SJCRH30 (cell line): ENCODE measurements at places on chromosomes 1 and 21.

GRCh38 chr1:12608311-12608957, 9.6 kb downstream of the DHRS3 start:
- DNase-seq: no peak

- peak; percentile 48 for DNase-seq
Measured at GRCh38 chr1:172359491-172359999, 60.9 kb upstream of the C1orf105 start.

- no peak for DNase-seq
Measured at GRCh38 chr1:147924813-147925212, 3.4 kb upstream of the GPR89B start.

GRCh38 chr1:206892351-206892984, 4.8 kb upstream of the IL24 start:
- no peak for DNase-seq

GRCh38 chr1:28132171-28133167, 44.0 kb downstream of the PTAFR start:
- no peak for DNase-seq

DNA sequence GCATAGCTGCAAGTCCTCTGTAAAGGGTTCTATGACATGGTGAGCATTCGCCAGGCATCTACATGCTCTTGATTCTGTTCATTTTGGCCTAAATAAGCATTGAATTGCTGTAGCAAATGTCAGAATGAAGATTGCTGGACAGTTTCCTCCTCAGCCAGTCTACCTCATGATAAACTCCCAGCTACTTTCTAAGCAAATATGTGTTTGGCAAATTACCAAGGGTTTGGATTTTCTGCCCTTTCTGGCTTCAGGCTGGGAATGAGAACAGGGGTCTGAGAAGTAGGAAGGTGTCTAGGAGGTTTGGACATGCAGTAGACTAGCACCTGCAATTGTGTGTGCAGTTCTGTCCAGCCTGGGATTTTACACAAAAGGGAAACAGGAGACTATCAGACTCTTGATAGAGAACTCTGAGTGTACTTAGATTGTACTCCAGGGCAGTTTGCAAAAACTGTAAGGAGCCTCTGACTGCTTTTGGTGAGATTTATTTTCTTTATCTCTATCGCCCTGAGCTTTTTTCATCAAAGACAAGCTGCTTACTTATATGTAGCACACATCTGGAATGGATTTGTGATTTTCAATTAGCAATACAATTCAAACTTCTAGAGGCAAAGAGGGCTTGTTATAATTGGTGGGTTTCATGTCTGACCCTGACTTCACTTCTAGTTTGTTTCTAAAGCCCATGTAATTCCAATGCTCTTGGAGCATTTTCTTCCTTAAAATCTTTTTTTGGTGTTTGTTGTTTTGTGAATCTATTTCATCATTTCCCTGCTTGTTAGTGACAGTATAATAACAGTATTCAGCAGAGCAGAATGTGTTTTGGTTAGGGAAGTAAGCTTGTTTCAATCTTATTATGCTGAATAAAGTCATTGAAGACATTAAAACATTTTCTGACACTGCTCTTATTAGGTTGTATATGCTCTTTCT, 150.8 kb downstream of the VPS13D start:
- no peak for DNase-seq

- peak; percentile 82 for DNase-seq
Measured at GRCh38 chr1:116489231-116489697, 81.6 kb downstream of the CD58 start.

DNA sequence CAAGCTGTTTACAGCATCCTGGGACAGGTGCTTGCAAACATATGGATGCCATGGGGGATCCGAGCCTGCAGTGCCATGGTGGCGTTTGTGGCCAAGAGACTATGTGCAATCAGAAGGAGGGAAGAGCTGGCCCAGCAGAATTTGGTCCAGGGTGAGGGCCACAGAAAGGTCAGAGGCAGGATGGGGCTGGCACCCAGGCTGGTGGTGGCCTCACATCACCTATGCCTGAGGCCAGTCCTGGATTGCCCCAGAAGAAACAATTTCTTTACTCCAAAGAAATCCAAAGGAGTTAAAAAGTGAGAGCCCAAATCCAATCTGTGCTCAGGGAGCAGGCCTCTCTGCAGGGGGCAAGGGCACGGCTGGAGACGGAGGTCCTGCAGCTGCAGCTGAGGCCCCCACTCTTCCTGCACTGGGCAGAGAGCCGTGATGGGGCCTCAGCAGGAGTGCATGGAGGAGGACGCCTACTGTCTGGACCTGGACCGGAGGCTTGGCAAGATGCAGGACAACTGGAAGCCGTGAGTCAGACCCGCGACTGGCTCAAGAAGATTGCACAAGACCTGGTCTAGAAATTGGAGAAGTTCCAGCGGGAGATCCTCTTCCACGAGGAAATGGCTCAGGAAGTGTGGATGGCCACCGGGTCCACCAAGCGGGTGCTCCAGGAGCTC, 163.5 kb downstream of the RYR2 start:
- DNase-seq: no peak

- DNase-seq: peak; percentile 74
Measured at GRCh38 chr1:150066838-150067183, 765 bp upstream of the VPS45 start.

- no peak for DNase-seq
Measured at GRCh38 chr1:39638965-39639304, 508 bp downstream of the HEYL start.

DNA sequence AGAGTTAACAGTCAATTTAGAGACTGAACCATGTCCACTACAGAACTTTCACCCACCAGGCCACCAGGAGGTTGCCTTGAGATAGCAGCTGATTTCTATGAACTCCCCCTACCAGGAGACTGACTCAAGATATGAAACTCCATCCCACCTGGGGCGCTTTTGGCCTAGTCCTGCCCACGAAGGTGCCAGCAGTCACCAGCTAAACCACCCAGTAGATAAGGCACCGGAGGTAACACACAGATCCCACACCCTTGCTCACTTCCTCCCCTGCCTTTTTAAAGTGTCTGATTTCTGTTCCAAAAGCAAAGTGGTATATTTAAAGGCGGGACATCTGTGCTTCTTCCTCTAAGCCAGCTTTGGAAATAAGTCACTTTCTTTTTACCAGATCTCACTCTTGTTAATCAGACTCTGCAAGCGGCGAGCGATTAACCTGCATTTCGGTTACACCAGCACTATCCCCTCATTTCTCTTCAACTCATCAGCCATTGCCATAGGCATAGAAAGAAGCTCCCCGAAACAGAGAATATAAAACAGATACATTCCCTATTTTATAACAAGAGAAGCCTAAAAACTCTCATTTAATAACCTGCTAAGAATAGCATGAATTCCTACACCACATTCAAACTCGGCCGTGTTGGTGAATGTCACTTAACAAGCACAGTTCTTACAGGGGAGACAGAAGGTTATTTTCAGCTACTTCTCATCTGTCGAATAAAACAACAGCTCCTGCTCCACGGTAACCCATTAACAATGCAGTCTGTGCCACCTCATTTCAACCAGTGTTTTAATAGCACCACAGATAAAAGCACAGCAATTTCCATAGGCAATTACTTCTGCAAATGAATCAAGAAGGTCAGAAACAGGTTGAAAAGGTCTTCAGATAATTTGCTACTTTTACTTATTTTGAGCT, 318.1 kb downstream of the KCNH1 start:
- no peak for DNase-seq

DNA sequence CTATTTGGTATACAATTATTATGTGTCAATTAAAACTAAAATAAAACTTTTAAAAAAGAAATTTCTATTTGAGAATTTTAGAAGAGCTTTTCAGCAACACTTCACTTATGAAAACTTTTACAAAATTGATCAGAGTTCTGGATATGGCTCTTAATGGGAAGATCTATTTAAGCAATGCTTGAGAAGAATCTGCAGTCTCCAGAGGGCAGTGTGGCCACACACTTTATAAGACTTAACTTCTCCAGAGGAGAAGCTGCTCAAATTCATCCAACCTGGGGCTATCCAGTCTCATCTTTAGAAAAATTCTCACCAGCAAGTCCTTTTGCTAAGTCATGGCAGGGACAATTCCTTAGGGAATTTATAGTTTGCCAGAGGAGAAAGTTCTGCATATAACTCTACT, 25.2 kb upstream of the AGO1 start:
- DNase-seq: peak; percentile 18

- DNase-seq: no peak
Measured at GRCh38 chr1:241918879-241919278, 38.7 kb upstream of the BECN2 start.

- no peak for DNase-seq
Measured at GRCh38 chr1:77273891-77274290, 7.9 kb upstream of the AK5 start.

DNA sequence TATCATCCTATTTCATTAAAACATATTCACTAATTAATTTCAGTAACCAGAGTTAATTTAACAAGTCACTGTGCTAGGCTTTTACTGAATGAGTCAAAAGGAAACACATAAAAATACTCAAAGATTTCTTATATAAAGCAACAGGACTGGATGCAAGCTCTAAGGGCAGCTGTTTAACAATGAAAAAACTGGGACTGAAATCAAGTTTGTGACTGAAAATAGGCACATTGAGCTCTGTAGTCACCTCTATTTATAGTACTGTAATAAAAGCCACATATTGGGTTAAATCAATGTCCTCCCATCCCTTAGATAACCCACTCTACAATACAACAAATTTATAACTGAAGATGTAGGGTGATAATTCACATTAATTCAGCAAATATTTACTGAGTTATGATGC, 52.4 kb downstream of the SMYD3 start:
- no peak for DNase-seq

- no peak for DNase-seq
Measured at GRCh38 chr21:39568361-39568760, 44.4 kb upstream of the B3GALT5 start.

GRCh38 chr1:11134251-11134897, 34.7 kb upstream of the EXOSC10 start:
- DNase-seq: no peak

GRCh38 chr1:66532798-66533783, 862 bp upstream of the SGIP1 start:
- DNase-seq: peak; percentile 9

GRCh38 chr1:8006037-8006963, 19.8 kb downstream of the ERRFI1 start:
- no peak for DNase-seq

DNA sequence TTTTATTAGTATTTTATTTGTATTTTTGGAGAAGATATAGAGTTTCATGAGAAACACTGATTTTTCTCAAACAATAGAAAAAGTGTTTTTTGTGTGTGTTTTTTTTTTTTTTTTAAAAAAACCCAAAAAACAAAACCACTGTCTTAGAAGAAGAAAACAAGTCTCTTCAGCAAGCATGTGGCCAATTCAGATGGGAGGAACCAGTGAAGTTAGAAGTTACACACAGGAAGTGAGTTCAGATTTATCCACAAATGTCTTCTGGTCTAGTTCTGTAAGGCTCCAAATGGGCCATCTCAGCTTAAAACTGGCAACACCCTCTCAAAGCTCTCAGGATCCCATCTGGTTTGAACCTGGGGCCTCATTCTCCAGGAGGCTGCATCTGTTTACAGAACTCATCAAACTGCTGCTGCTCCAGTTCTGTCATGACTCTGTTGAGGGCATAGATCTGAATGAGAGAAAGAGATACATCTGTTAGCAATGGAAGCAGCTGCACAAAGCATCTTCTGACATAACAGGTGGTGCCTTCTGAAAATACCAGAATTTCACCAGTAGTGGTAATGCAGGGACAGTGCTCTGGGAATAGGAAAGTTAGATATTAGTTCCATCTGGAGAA, 9.8 kb upstream of the ERMAP start:
- DNase-seq: peak; percentile 90

DNA sequence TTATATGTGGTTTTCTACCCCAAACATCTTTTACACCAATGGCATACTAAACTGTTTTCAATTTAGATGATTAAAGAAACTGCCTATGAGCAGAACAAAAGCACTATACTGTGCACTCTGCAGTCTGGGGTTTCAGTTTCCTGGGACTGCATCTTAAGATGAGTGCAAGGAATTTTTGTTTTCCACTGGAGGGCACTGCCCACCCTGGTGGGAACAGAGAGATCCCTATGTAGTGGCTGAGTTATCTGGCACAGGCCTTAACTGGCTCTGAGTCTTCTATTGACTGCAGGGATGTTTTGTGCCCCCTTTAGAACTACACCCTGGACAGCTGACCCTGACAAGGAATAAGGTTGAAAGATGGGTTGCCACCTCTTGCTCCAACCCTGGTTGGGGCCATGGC, 12.0 kb downstream of the PROK1 start:
- no peak for DNase-seq

GRCh38 chr1:2555634-2556276, 416 bp upstream of the TNFRSF14 start:
- DNase-seq: no peak

DNA sequence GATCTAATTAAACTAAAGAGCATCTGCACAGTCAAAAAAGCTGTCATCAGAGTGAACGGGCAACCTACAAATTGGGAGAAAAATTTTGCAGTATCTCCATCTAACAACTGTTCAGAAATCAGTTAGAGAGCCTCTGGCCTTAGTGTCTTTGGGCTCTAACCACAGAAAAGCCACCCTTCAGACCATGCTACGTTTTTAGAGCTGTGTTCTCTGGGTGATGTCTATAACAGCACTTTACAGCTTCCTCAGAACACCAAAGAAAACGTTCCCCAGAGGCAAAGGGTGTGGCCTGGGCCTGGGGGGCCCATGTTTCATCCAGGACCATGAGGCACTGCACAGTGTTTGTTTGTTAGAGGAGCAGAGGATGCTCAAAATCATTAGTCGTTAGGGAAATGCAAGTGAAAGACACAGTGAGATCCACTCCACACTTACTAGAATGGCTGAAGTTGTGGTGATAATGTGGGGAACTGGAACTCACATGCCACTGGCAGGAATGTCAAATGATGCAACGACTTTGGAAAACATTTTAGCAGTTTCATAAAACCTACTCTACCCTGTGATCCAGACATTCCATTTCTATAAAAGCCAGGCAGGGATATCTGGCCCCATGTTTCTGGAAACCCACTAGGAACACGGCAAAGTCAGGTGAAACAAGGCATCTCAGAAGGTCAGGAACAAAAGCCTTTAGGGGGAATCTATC, 250.4 kb upstream of the HOOK1 start:
- no peak for DNase-seq

DNA sequence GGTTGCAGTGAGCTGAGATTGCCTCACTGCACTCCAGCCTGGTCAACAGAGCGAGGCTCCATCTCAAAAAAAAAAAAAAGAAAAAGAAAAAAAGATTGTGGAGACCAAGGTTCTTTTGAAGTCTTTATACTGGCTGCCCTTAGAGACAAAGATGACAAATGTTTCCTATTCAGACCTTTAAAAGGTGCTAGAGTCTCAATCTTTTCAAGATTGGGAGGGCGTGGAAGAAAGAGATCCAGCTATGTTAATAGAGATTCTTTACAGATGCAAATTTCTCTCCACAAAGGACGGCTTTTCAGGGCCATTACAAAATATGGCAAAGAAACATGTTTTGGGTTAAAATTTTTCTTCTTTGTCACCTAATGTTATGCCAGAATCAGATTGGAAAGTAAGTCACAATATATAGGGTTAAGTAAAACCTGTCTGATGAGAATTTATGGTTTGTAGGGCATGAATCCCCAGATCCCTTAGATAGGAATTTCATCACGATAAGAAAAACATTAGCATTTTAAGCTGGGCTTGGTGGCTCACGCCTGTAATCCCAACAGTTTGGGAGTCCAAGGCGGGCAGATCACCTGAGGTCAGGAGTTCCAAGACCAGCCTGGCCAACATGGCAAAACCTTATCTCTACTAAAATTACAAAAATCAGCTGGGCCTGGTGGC, 13.0 kb upstream of the MORC3 start:
- no peak for DNase-seq
